Esophagus mucosa (tissue), 1 donor: ENCODE measurements at places on chromosomes 11 and 22. TPM values are rescaled to one million over a fixed set of nuclear protein-coding genes. Genes with fewer than 3 reads are reported as not detected.

DNA sequence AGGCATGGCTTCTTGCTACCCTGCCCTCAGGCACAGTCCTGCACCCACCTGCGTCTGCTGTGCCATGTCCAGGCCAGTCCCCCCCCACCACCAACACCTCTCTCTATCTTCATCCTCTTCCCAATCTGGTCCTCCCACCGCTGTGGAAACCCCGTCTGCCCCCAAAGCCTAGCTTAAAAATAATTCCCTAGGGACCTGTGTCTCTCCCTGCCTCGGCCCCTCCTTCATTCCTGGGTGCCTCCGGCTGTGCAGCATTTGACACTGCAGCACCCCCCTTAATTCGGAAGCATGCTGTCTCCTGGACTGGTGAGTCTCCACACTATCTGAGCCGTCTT, 2.5 kb upstream of the ASCL2 start:
- no peak for ATAC-seq

- peak; percentile 61 for ATAC-seq
These were observed 28.5 kb downstream of the CELF1 start for GRCh38 chr11:47524291-47524874.

The CD6 gene
- total RNA-seq = 0.80 TPM

GRCh38 chr11:76453248-76453647, 8.4 kb downstream of the EMSY start:
- no peak for ATAC-seq

DNA sequence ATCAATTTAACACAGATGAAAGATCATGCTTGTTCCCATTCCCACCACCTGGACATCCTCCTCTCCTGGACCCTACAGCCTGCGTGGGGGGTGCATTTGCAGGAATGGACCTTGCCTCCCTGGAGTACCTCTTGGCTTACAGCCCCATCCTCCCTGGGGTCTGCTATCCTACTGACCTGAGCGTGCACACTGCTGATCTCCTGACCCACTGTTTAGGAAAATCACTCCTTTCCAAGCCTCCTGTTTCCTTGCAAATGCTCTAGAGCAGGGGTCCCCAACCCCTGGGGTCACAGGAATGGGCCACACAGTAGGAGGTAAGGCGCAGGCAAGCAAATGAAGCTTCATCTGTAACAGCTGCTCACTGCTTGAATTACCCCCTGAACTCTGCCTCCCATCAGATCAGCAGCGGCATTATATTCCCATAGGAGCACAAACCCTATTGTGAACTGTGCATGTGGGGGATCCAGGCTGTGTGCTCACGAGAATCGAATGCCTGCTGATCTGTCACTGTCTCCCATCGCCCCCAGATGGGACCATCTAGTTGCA, 88.2 kb upstream of the SEPTIN5 start:
- ATAC-seq = no peak

GRCh38 chr11:130162733-130163132, 3.2 kb downstream of the ST14 start:
- ATAC-seq = peak; percentile 68

- ATAC-seq = no peak
These were observed 42.4 kb downstream of the BARX2 start for GRCh38 chr11:129418039-129418438.

The GRAP2 gene
- 0.92 TPM for total RNA-seq

The AAMDC gene
- total RNA-seq = 9.4 TPM

- peak; percentile 20 for ATAC-seq
These were observed 90.4 kb upstream of the BIRC3 start for GRCh38 chr11:102226702-102227490.

DNA sequence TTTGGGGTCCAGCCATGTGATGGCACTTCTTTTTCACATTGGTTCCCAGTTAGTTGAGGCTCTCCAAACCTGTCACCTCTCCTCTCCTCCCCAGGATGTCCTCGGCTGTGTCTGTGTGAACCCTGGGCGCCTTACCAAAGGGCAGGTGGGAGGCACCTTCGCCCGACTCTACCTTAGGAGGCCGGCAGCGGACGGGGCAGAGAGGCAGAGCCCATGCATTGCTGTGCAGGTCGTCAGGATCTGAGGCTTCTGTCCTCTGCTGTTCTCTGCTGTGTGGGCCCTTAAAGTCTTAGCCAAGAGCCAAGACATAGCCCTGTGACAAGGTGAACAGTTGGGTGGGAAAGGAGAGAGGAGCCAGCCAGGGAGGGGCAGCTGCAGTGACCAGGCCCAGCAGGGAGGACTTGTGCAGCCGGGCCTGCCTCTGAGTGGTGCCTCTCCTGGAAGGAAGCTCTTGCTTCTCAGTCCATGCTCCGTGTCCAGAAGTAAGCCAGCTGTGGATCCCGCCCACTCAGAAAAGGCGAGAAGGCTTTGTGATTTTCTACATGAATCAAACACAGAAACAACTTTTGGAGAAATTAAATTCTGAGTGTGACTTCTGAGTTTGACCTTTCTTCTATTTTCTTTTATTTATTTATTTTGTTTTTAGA, 17.5 kb upstream of the CDC42EP2 start:
- ATAC-seq = no peak

DNA sequence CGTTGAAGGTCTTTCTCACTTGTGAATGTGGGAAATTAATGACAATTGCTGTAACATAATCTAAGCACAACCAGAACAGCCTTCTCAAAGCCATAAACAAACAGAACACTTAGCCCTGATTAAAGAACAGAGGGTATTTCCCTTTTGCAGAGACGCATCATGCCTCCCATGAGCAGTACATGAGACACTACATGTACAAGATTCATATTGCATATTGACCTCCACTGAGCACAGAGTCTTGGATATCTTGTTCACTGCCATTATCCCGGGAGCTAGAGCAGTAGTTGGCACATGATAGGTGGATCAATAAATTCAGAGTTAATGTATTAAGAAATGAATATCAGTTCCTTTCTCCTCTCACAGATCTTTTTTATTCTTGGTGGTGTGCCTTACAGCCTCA, 1194.3 kb upstream of the TENM4 start:
- ATAC-seq = no peak

GRCh38 chr11:73287400-73288101, 15.4 kb downstream of the P2RY6 start:
- ATAC-seq = no peak

The PKP3 gene
- 359 TPM for total RNA-seq

DNA sequence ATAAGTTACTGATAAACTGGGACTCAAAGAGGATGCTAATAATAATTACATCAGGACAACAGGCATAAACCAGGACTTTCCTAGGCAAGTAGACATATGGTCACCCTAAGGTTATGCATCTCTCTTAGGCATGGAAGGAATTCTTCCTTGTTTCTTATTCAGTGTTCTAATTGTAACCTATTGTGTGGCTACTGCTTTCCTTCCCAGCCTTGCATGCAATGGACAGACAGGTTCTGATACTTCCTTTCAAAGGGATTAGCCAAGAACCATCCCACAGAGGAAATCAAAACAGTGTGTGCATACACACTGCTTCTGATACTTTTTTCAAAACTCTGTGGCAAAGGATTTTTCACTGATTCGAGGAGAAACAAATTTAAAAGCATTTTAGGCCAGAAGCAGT, 48.3 kb downstream of the RRAS2 start:
- peak; percentile 57 for ATAC-seq

DNA sequence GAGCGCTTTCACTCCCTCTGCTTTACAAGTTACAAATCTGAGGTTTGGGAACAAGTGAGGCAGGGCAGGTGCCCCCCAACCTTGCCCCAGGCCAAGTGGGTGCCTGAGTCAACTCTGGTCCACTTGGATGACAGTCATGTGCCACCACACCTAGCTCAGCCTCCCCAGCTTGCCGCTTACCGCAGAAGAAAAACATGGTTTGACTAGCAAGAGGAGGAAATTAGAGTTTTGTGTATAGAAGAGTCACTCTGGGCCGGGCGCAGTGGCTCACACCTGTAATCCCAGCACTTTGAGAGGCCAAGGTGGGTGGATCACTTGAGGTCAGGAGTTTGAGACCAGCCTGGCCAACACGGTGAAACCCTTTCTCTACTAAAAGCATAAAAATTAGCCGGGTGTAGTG, 27.7 kb upstream of the CHKA start:
- no peak for ATAC-seq

GRCh38 chr22:39614442-39614841, 43.9 kb downstream of the CACNA1I start:
- ATAC-seq = no peak
